ENCODE measurements at places on chromosomes 5 and 9.

GRCh38 chr5:1317921-1318565 is 23.2 kb upstream of the TERT start:
- no peak overlapping the region for H3K27ac ChIP-seq
- DNase-seq, result no peak
- peaks cover 7% of the 10 kb centered on the region for H3K4me1 ChIP-seq
- H3K27me3 ChIP-seq, result no peaks in the 10 kb centered on the region
- H3K4me3 ChIP-seq, result no peak overlapping the region

GRCh38 chr5:89351975-89352374 is 469.0 kb upstream of the MEF2C start:
- no peaks in the 10 kb centered on the region for H3K27me3 ChIP-seq
- H3K36me3 ChIP-seq, result no peaks in the 10 kb centered on the region
- H3K4me3 ChIP-seq, result no peak overlapping the region
- no peak for DNase-seq

DNA sequence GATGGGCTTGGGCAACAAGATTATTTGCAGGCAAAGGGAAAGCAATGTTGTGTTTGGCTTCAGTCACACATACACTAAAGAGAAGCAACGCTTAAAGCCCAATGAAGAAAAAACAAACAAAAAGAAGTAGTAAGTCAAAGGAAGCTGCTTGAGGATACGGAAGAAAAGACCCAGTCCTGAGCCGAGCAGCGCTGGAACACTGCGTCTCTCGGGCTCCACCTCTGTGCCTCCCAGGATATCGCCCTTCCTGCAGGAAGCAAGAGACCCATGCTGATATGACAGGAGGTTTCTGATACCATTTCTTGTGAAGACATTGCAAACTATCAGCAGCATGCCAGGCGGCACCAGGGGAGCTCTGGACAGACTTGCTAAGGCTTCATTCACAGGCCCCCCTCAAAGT is 9.9 kb downstream of the GNAQ start:
- peaks cover 12% of the 10 kb centered on the region for H3K4me1 ChIP-seq
- no peaks in the 10 kb centered on the region for H3K27me3 ChIP-seq
- H3K4me3 ChIP-seq, result no peak overlapping the region

GRCh38 chr9:131554843-131555351 is 9.6 kb downstream of the PRRT1B start:
- H3K4me3 ChIP-seq, result no peak overlapping the region
- no peak overlapping the region for H3K27ac ChIP-seq
- DNase-seq, result no peak
- H3K36me3 ChIP-seq, result no peaks in the 10 kb centered on the region
- no peaks in the 10 kb centered on the region for H3K27me3 ChIP-seq

- no peak overlapping the region for H3K4me3 ChIP-seq
- DNase-seq, result no peak
- peaks cover 2% of the 10 kb centered on the region for H3K36me3 ChIP-seq
- H3K27ac ChIP-seq, result no peak overlapping the region
- H3K27me3 ChIP-seq, result no peaks in the 10 kb centered on the region
Observed at GRCh38 chr9:77276799-77277198, 99.5 kb downstream of the VPS13A start.

- no peak overlapping the region for H3K27ac ChIP-seq
- H3K4me1 ChIP-seq, result no peaks in the 10 kb centered on the region
- no peaks in the 10 kb centered on the region for H3K36me3 ChIP-seq
- no peak for DNase-seq
- no peaks in the 10 kb centered on the region for H3K27me3 ChIP-seq
Observed at GRCh38 chr9:69307446-69308205, 17.4 kb upstream of the ENTREP1 start.

DNA sequence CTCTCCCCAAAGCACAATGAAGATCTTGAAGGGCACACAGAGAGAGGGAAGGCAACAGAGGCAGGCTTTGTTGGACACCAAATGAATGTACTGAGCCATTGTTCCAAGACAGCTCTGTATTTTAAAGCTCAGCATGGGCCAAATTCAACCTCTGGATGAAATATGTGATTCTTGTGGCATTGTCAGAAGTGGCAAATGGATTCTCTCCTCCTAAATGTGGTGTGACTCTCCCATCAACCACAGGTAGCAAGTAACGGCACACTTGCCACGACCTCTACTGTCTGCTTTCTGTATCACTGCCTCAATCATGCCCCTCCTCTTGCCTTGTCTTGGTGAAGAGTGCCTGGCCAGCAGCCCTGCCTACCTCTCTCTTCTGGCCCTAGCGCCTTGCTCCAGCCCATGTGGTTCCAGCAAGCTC is 6.1 kb upstream of the MOB3B start:
- no peak overlapping the region for H3K4me3 ChIP-seq
- H3K27ac ChIP-seq, result no peak overlapping the region
- no peak for DNase-seq
- no peaks in the 10 kb centered on the region for H3K36me3 ChIP-seq
- H3K4me1 ChIP-seq, result peaks cover 18% of the 10 kb centered on the region
- H3K27me3 ChIP-seq, result no peaks in the 10 kb centered on the region

- H3K27ac ChIP-seq, result no peak overlapping the region
- DNase-seq, result no peak
- peaks cover 11% of the 10 kb centered on the region for H3K4me1 ChIP-seq
- peaks cover 7% of the 10 kb centered on the region for H3K27me3 ChIP-seq
Observed at GRCh38 chr9:132242621-132243155, 80.8 kb downstream of the NTNG2 start.

- peaks cover 22% of the 10 kb centered on the region for H3K36me3 ChIP-seq
- H3K27ac ChIP-seq, result peak overlapping the region; percentile 78
- H3K4me3 ChIP-seq, result no peak overlapping the region
- peak; percentile 89 for DNase-seq
- H3K4me1 ChIP-seq, result peaks cover 17% of the 10 kb centered on the region
Observed at GRCh38 chr5:179801304-179802206, 5.1 kb downstream of the MGAT4B start.

Data from liver (tissue), 10 donors.